Tibial nerve (tissue), 4 donors: ENCODE measurements at places on chromosomes 1 and 21. TPM values are rescaled to one million over a fixed set of nuclear protein-coding genes. Genes with fewer than 3 reads are reported as not detected.
A peak's percentile ranks its signal among the peaks of the same experiment; 100 is the strongest.

DNA sequence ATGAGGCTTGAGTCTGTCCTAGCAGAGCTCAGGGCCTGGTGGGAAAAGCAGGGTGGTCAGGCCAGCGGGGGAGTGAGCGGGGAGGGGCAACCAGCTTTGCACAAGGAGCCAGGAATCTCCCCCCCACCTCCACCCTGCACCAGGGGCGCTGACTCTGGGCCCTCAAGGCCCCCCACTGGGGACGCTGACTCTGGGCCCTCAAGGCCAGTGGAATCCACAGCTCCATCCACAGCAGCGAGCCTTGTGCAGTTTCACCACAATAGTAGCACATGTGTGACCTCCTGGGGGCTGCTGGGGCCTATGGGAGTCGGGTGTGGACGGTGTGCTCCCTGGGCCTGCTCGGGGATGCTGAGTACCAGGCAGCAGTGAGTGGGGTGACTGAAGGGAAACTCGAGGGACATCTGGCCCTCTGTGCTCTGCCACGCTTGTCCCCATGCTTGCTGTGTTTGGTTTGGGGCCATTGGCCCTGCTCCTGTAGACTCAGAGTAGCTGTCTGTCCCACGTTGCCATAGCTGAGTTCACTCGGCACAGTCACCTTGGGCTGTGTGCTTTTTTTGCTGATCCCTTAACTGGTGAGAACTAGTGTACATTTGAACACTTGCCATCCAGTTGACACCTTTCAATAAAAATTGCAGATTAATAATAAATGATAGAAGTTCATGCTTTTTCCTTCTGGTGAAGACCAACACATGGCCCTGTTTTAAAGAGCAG, 89.2 kb downstream of the ADARB1 start:
- no peaks in the 10 kb centered on the region for H3K27me3 ChIP-seq
- no peak for DNase-seq
- H3K27ac ChIP-seq, result no peak overlapping the region
- no peaks in the 10 kb centered on the region for H3K36me3 ChIP-seq

Gene KRTAP21-3
- not detected for total RNA-seq

DNA sequence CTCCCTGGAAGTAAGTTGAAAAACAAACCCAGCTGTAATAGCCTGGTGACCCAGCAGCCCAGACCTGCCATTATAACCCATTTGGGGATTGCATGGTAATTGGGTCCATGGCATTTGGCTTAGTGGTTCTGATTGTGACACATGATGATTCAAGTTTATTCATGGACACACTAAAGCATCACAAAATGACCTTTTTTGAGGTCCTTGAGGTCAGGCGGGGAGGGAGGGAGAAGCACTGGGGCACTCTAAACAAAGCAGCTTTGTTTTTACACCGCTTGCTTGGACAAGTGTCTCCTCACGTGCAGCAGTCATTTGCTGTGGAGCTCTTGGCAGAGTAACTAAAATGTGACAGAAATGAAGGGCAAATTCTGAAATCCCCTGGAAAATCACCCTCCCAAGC, 241.0 kb upstream of the SGIP1 start:
- H3K27me3 ChIP-seq, result no peaks in the 10 kb centered on the region
- DNase-seq, result peak; percentile 57
- H3K4me1 ChIP-seq, result no peaks in the 10 kb centered on the region
- no peaks in the 10 kb centered on the region for H3K36me3 ChIP-seq
- no peak overlapping the region for H3K27ac ChIP-seq
- no peak overlapping the region for H3K4me3 ChIP-seq

GRCh38 chr1:71166178-71167173, 85.6 kb upstream of the ZRANB2 start:
- H3K4me1 ChIP-seq, result no peaks in the 10 kb centered on the region
- H3K36me3 ChIP-seq, result no peaks in the 10 kb centered on the region
- no peaks in the 10 kb centered on the region for H3K27me3 ChIP-seq
- DNase-seq, result no peak
- H3K4me3 ChIP-seq, result no peak overlapping the region
- H3K27ac ChIP-seq, result no peak overlapping the region

DNA sequence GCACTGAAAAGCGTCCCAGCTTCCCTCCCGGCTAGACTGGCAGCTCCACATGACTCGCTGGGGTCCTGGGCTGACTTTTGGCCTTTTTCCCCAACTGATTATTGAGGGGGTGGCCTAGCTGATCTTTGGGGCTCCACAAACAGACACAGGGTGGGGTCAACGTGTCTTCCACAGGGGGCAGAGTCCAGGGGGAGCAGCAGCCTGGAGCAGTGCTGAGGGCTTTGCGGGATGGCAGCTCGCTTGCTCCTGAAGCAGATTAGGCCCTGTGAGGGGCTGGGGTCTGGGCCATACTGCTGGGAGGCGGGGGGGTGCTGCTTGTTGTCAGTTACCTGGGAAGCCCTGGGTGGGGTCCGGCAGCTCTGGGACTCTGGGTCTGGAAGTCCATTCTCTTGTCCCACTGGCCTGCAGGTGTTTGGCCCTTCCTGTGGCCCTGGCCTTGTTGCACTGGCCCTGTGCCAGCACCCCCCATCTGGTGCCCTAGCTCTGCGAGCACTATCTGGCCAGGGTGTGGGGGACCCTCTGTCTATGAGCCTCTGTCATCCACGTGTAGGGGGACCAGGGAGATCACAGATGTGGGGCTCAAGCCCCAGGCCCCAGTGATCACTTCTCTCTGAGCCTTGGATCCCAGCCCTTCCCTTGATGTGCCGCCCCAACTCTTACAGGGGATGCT, 12.3 kb upstream of the HES5 start:
- no peak overlapping the region for H3K4me3 ChIP-seq
- no peak for DNase-seq
- H3K36me3 ChIP-seq, result no peaks in the 10 kb centered on the region
- H3K27ac ChIP-seq, result no peak overlapping the region

Gene CRABP2
- 3.6 TPM for total RNA-seq

DNA sequence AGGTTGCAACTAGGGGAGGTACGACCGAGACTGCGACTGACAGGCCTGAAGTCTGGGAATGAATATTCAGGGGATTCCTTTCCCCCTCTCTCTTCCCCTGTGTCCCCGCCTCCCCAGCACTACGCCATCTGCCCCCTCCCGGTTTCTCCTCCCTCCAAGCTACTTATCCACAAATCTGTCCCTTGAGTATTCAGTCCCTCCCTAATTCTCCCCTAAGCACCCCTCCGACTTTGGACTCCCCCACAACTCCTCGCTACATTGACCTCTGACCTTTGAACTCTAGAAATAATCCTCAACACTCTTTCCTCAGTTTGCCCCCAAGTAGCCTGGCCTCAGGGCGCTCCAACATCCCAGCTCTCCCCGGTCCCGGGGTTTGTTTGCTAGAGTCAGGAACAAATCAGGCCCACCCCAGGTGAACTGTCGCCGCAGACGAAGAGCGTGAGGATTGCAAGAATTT, 393 bp downstream of the LYSMD1 start:
- DNase-seq, result peak; percentile 60
- peaks cover 18% of the 10 kb centered on the region for H3K4me1 ChIP-seq
- H3K27ac ChIP-seq, result peak overlapping the region; percentile 77
- H3K4me3 ChIP-seq, result peak overlapping the region; percentile 79
- H3K36me3 ChIP-seq, result no peaks in the 10 kb centered on the region

GRCh38 chr1:162605225-162605927, 26.9 kb upstream of the DDR2 start:
- DNase-seq, result no peak
- H3K4me3 ChIP-seq, result no peak overlapping the region
